ENCODE measurements at places on chromosomes 4 and X.

DNA sequence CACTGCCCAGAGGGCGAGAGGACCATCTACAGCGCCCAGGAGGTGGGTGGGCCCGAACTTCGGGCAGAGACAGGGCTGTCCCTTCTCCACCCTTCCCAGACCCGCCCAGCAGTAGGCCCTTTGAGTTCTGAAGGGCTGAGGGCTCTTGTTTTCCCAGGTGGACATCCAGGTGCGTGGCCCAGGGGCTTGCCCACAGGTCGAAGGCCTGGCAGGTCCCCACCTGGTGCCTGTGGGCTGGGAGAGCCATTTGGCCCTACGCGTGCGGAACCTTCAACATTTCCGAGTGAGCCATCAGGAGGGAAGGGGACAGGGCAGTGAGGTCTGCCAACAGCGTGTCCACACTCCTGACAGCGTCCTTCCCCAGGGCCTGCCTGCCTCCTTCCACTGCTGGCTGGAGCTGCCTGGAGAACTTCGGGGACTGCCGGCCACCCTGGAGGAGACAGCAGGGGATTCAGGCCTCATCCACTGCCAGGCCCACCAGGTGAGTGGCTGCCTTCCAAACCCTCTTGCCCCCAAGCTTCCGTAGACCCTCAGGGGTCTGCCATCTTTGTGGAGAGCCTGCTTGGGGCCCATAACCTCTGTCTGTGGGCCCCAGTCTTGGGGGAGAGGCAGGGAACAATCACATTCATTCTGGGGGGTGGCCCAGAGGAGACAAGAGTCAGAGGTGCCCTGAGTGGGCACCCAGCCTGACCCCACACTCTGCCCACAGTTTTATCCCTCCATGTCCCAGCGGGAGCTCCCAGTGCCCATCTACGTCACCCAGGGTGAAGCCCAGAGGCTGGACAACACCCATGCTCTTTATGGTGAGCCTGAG is 6.8 kb downstream of the PLXNB3 start:
- no peak for DNase-seq

DNA sequence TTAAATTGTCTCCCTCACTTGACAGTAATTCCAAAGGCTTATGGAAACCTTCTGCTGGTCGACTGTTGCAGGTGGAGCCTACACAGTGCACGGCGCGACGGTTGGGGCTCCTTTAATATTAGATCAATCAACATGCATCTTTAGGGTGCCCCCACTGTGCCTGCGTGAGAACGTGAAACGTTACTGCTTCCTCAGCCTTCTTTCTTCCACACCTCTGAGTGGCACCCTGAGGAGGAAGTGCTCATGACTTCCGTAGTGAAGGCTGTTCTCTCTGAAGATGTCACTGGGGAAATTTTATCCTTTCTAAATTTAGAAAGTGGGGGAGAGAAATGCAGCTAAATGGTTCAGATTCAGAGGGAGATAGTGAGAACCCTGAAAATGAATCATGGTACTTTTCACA is 184.0 kb upstream of the ZFP42 start:
- DNase-seq = no peak

GRCh38 chr4:108361886-108362285 is 193.2 kb upstream of the LEF1 start:
- no peak for DNase-seq

GRCh38 chr4:30610361-30610760 is 109.8 kb upstream of the PCDH7 start:
- DNase-seq = no peak

DNA sequence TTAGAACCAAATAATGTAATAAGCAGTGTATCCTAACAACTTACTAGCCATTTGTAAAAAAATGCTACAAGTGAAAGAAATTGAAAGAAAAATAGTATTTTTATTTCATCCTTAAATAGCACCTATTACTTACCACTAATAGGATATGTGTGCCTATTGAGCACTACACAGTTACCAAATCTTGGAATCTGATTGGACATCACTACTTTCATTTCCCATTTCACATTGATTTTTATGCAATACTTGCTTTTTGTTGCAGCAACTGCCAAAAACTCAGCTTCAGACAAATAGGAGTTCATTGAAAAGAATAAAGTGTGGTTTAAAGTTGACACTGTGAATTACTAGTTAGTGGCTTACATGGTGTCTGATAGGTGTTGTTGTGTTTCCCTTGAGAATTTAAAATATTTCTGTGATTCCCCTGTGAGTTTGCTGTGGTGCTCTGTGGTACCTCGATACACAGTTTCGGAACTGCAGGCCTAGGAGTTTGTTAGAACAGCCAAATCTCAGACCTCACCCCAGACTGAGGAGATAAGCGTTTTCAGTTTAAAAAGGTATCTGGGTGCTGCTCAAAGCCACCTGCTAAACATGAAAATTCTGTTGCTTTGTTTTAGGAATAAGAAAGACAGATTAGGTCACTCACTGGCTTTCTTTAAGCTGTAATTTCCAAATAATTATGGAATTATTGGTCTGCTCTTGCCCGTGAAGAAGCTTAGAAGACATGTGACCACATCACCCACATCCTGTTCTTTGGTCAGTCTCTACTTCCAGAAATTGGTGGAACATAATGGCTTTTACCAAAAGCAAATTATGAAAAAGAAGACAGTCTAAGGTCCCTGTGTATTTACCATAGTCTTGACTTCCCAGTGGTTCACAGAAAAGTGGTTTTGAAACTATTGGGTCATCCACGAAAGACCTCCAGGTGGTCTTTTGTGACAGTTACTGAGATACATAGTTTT is 97.8 kb downstream of the SYTL5 start:
- no peak for DNase-seq

DNA sequence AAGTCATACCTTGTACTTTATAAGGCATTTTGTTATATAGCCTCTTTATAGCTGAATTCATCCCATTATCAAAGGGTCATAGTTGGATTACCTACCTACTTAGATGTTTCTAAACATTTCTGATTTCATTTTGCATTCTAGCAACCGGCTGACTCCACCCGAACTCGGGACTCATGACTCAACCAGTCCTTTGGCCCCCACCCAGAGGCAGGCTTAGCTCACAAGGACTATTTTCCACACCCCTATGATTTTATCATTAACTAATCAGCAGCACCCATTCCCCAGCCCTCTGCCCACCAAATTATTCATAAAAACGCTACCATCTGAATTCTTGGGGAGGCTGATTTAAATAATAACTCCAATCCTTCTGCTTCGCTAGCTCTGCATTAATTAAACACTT is 79.9 kb upstream of the EGFL6 start:
- no peak for DNase-seq

GRCh38 chr4:33649015-33649414 is 2595.3 kb downstream of the ARAP2 start:
- DNase-seq = no peak

DNA sequence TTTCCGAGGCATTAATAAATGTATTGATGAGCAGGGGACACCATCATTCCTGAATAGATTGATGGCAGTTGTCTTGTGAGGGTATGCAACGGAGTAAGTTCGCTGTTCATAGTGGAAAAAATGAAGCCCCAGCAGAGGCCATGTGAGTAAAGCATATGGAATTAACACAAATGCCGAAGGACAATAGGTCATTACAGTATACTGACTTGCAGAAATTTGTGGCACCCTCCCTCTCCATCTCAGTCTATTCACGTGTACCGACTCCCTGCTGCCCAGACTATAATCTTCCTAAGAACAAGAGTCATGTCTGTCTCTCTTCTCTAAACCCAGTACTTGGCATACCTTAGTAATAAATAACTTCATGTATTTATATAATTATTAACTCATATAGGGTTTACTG is 47.1 kb upstream of the PCDH10 start:
- no peak for DNase-seq

- DNase-seq = no peak
These were observed 22.2 kb downstream of the ARHGAP10 start for GRCh38 chr4:147754037-147754445.

GRCh38 chrX:42149281-42149680 is 225.9 kb upstream of the CASK start:
- no peak for DNase-seq

DNA sequence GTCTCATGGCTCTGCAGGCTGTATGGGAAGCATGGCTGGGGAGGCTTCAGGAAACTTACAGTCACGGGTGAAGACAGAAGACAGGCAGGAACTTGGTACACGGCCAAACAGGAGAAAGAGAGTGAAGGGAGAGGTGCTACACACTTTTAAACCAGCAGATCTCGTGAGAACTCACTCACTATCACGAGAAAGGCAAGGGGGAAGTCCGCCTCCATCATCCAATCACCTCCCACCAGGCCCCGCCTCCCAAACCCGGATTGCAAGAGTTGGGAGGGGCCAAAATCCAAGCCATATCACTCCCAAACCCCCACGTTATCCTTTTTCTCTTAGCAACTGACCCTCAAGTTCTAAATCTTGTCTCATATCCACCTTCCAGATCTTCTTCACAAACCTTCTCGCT is 1710.5 kb upstream of the TENM3 start:
- no peak for DNase-seq

DNA sequence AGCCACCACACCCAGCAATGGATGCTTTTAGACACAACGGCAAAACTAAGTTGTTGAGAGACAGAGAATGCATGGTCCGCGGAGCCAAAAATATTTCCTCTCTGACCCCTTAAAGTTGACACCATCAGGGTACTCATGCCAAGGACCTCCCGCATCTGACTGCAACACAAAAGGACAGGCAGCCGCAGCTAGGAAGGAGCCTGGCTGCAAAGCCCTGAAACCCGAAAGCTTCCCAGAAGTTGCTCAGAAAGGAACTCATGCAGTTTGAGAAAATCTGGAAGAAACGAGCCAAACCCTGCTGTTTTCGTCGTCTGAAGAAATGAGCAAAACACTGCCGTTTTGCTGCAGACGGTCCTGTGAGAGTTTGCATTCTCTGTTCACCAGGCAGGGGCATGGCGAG is 16.5 kb downstream of the DHRSX start:
- DNase-seq = no peak

DNA sequence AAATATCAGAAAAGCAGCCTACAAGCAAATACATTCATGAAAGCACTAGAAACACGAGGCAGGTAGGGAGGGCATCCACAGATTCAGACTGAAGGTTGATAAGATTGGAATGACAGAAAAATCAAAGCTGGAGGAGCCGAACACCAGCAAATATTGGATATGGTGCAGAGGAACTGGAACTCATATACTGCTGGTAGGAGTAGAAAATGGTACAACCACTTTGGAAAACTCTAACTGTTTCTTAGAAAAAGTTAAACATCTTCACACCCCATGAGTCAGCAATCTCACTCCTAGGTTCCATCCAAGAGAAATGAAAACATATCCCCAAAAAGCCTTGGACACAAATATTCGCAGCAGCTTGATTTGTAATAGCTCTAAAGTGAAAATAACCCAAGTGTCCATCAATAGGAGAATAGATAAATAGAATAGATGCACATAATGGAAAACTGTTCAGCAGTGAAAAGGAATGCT is 27.1 kb downstream of the CD99L2 start:
- no peak for DNase-seq

GRCh38 chrX:11239230-11239629 is 54.0 kb upstream of the AMELX start:
- DNase-seq = no peak

GRCh38 chr4:150457802-150458201 is 124.1 kb upstream of the MAB21L2 start:
- DNase-seq = no peak

GRCh38 chr4:152398060-152398459 is 137.8 kb downstream of the FBXW7 start:
- DNase-seq = no peak

- no peak for DNase-seq
These were observed 1584.3 kb downstream of the STIM2 start for GRCh38 chr4:28444886-28445496.

DNA sequence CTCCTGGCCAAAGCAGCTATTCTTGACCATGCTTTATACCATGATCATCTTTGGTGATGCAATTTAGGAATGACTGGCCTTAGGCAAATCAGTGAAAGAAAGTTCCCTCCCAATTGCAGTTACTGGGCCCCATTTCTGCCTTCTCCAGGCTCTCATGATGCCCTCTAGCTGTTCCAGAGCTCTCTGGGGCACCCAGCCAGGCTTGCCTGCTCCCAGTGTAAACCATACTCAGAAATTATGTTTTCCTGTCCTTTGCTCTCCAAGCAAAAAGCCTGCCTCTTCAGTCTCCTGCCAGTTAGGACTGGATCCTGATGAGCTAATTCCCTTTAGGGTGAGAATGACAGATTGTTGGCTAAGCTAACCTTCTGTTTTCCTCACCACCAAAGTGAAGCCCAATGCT is 85.3 kb upstream of the RBPJ start:
- DNase-seq = no peak

DNA sequence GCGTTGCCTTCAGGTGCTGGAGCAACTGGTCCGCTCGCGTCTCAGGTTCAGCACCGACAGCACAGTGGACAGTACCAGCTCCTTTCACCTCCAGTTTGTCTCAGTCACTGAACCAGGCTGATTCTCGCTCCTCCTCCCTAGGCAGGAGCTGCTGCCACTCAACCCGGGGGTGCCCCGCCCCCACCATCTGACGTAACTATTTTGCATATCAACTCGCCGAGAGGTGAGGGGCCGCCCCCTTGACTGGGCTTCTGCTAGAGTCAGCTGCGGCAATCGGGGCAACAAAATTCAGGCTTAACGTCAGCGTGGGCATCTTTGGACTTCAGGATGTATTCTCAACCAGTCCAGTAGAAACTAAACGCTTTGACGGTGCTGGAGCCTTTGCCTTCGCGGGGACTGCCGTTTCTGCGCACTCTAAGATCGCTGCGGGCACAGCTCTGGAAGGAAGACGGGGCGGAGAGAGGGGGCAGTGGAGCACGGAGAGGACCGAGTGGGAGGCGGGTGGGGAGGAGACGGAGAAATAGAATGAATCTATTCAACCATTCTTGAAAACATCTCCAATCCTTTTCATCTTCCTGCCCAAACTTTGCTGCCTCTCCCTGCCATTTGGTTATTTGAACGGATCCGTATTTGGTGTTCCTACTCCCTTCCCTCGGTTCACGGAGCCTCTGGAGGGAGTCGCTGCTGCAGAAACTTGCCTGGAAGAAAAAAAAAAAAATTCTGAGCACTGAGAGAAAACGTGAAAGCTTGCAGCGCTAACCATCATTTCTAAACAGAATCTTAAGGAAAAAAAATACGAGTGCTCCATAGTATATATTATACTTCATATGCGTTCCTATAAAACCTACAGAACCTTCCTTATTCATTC is at the start of gene FSTL5:
Gene FSTL5 (minus strand): TSS at position 109 of the 868 bp plus-strand sequence. CDS start 52,604 bp downstream, outside the sequence.
- DNase-seq = peak; percentile 53
